Jurkat, Clone E6-1 (cell line): ENCODE measurements at places on chromosomes 7 and 10.

- DNase-seq: no peak
Observed at GRCh38 chr7:8154272-8154671, 107.7 kb downstream of the ICA1 start.

GRCh38 chr7:40437498-40437897 is 302.7 kb downstream of the SUGCT start:
- DNase-seq: no peak

DNA sequence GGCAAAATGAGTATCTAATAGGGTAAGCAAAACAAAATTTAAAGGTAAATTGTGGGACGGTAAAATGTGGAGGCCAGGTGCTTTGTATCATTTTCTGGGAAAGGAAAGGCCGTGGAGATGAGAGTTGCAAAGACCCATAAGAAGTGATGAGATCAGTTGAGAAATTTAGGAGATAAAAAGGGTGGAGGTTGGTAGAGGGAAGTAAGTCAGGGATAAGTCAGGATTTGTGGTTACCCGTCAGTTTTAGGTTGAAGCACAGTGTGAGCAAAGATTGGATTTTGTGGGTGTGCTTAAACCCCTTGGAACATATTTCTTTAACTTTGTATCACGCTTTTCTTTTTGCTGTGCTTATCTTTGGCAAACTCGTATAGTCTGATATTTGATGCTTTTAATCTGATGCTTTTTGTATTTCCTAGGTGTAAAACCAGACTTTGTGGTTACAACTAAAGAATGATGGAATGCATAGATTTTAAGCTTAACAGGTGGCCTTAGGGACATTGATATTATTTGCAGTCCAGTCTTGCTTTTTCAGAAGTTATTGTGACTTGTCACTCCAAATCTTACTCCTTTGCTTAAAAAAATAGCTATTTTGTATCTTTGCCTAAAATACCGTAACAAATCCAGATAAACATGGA is 1.2 kb downstream of the BTRC start:
- no peak for DNase-seq

DNA sequence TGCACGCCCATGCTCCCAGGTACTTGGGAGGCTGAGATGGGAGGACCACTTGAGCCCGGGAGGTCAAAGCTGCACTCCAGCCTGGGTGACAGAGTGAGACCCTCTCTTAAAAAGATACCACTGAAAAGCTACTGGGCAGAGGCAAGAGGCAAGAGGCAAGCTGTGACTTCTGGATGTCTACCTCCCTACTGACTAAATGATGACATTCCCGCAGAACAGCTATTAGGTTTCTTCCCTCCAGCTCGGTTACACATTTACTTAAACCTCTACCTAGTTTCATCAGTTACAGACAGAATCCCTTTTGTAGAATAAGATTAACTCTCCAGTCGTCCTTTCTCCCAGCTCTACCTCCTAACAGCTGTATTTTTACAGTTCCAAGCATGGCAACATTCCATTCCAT is 21.2 kb downstream of the RHEB start:
- no peak for DNase-seq

DNA sequence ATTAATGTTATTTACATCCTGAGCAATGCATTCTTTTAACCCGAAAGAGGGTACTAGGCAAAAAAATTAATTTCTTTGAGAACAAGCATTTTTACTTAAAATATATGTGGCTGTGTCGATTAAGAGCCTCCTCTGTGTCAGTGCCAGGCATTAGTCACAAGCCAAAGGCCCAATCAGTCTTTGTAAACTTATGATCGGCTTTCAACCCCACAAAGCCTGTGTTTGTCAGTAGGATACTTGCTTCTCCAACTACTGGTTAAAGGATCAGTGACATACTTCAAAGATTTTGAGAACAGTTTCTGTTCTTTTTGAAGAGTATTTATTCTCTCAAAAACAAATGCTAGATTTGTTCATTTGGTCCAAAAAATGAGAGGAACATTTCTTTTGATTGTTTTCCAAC is 159.3 kb downstream of the NRCAM start:
- DNase-seq: no peak

DNA sequence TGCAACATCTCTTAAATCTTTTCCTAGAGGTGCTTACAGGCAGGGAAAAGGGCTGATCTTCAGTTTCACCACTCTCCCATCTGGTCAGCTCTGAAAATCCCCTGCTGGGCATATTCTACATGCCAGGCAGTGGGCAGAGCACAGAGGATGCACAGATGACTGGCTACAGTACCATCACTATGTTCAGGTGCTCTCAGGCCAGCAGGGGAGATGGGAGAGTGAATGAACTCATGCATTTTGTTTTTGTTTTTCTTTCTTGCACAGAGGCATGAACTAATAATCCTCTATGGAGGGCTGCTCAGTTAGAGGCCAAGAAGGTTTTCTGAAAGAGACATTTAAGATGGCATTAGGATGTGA is 19.3 kb downstream of the ELMO1 start:
- DNase-seq: no peak

- no peak for DNase-seq
Observed at GRCh38 chr10:13924040-13924725, 337.4 kb downstream of the PRPF18 start.

DNA sequence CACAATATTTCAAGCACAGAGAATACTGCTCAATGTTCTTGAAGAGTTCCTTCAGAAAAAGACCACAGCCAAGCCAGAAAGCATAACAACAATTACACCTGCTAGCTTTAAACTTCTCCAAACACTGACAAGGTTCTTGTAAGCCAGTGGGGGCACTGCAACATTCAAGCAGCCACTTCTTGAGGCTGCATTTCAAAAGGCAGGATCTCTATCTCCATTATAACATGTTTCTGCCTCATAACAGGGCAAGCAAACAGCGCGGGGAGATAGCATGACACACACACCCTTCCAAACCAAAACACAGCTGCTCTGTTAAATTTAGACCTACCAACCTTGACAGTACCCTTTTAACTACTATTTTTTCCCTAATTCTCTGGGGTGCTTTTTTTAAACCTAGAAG is 30.8 kb downstream of the CHCHD3 start:
- DNase-seq: peak; percentile 60

- no peak for DNase-seq
Observed at GRCh38 chr7:29300649-29301048, 106.1 kb downstream of the CHN2 start.

GRCh38 chr7:102000123-102000522 is 182.7 kb downstream of the CUX1 start:
- DNase-seq: no peak

- DNase-seq: no peak
Observed at GRCh38 chr7:140873434-140873833, 51.3 kb downstream of the BRAF start.

DNA sequence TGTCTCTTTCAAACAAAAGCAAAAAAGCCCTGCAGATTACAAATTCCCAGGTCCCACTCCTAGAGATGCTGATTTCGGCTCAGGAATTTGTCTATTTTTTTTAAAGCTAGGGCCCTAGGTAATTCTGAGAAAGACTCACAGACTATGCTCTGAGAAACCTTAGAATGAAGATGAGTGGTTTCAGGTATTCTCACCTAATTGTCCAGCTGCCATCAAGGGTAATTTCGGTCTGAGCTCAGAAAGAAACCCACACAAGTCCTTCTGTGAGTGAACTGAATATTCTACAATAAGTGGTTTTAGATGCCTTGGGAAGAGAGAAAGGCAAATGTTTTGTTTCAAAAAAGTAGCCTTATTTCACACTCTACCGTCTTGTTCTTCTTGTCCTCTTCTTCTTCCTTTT is 45.7 kb downstream of the DCLRE1A start:
- DNase-seq: no peak

GRCh38 chr10:113187063-113187777 is 237.2 kb downstream of the TCF7L2 start:
- no peak for DNase-seq

DNA sequence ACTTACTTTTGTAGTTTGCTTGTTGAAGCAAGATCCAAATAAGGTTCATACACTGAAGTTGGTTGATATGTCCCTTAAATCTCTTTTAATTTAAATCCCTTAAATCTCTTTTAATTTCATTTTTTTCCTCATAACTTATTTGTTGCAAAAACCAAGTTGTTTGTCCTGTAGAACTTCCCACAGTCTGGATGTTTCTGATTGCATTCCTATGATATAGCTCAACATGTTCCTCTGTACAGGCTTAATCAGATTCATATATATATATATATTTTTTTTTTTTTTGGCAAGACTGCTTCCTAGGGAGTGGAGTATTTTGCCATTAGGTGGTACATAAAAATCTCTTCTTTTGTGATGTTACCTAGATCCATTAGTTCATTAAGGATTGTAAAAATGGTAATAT is 174.9 kb upstream of the MKLN1 start:
- DNase-seq: no peak

- no peak for DNase-seq
Observed at GRCh38 chr10:115023715-115024114, 69.5 kb upstream of the ATRNL1 start.

DNA sequence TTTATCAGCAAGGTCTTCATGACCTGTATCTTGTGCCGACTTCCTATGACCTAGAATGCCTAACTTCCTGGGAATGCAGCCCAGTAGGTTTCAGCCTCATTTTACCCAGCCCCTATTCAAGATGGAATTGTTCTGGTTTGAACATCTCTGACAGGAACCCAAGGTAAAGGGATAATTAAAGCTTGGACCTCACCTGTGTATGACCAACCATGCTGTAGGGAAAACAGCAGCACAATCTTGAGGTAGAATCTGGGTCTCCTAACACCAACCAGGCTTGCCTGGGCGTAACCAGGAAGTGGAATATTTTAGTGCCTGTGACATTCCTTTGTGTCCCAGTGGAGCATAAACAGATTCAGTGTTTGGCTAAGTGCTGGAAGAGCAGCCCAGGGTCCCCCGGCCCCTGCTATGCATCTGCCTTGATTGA is 94.1 kb downstream of the PFKFB3 start:
- DNase-seq: no peak

DNA sequence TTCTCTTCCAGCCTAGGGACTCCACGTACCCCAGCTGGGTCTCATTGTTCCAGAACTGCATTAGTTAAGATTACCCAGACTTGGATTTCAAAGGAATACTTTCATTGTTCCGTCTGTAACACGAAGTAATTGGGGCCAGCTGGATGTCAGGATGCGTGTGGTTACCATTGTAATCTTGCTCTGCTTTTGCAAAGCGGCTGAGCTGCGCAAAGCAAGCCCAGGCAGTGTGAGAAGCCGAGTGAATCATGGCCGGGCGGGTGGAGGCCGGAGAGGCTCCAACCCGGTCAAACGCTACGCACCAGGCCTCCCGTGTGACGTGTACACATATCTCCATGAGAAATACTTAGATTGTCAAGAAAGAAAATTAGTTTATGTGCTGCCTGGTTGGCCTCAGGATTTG is 21.0 kb downstream of the LRRC17 start:
- no peak for DNase-seq

DNA sequence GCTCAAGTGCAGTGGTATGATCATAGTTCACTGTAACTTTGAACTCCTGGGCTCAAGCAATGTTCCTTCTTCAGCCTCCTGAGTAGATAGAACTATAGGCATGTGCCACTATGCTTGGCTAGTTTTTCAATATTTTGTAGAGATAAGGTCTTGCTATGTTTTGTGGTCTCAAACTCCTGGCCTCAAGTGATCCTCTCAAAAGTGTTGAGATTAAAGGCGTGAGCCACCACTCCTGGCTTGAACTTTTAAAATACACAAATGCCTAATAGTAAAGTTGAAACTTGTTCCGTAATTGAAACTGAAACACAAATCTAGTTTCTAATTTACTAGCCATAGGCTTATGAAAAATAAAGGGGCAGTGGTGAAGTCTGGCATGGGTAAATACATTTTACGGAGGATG is 65.7 kb downstream of the AP3M1 start:
- DNase-seq: no peak

DNA sequence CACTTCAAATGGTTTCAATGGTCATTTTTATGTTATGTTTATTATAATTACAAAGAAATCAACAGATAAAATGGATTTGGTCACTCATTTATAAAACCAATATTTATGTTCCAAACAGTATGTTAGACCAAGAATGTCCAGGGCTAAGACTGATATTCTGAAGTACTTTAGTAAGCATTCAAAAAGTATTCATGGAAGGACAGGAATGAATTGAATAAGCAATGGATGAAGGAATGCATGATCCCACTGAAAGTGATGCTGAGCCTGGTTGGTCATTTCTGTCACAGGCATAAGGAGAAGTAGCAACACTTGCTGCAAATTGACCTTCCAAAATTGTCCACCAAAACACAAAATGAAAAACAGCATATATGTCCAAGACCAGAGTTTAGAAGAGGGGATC is 189.0 kb upstream of the CELF2 start:
- no peak for DNase-seq

DNA sequence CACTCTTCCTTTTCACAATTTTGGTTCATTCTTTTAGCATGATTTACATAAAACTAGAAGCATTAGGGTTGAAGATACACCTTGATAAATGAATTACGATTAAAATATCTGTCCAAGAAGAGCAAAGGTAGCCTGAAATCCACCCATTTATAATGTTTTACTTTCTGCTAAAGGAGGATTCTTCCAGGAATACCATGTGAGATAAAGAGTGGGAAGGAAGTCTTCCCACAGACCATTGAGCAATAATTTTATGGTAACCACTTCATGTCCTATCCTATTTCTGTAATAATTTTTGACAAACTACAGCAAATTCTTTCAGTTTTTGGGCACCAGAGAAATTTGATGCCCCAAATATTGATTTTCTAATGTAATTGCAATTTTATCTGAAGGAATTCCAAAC is 150.6 kb upstream of the STEAP4 start:
- DNase-seq: no peak

GRCh38 chr10:31315453-31315852 is 3.6 kb upstream of the ZEB1 start:
- DNase-seq: no peak

GRCh38 chr7:35681231-35682029 is 13.5 kb downstream of the HERPUD2 start:
- no peak for DNase-seq

DNA sequence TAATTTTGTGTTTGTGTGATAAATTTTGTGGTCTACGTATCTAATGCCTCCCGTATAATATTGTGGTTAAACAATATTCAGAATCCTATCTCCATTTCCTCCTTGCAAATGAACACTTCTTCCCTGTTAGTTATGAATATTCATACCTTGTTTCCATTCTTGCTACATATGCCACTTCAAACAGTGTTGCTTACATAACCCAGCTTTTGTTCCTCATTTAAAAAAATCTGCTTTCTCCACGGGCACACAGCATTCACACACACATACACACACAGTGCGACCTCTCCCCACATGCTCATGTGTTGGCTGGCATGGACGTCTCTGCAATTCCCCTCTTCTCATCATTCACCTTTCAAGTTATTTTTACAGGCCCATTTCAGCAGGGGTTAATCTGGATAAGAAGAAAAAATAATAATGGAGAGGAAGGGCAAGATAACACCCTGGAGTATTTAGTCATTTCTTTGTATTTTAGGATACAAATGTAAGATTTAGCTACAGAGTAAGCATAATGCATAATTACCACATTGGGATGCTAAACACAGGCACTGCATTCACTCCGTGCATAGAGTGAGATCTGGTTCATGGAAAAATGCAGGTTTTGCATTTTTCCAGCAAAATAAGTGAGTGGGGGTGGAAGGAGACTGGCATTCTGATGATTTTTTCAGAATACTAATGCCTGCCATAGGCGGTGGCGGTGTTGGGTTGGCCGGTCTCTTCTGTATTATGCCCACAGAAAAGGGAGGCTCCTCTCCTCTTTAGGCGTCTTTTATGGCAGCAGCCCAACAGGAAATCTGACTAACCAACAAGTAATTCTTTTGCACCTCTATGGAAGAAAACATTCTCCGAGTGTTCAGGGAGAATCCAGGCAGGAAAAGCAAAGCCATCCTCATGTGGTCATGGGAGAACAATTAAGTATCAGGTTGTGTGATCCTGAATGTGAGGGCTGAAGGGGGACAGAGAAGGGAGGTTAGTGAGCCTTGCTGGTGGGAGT is 31.7 kb upstream of the ELMO1 start:
- peak; percentile 8 for DNase-seq
